ENCODE measurements at places on chromosomes 7 and 10.

- DNase-seq, result no peak
Observed at GRCh38 chr7:85716353-85716752, 529.5 kb upstream of the SEMA3D start.

- no peak for DNase-seq
Observed at GRCh38 chr7:84568781-84569180, 374.2 kb upstream of the SEMA3A start.

DNA sequence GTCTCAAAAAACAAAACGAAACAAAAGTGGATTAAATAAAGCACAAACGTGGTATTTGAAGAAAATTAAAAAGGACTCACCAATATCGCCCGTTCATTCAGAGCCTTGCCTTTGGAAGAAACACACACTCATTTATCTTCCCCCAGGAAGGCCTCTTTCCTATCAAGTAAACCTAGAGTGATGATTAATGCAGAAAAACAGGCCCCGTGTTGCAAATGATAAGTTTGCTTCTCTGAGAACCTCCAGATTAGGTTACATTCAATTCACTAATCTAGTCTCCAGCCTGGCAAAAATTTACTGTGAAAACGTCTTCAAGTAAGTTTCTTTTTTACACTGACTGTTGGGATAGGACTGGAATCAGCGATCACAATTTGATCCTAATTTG is 78.0 kb upstream of the C1GALT1 start:
- no peak for DNase-seq

GRCh38 chr7:154332811-154333580 is 280.8 kb downstream of the DPP6 start:
- no peak for DNase-seq

DNA sequence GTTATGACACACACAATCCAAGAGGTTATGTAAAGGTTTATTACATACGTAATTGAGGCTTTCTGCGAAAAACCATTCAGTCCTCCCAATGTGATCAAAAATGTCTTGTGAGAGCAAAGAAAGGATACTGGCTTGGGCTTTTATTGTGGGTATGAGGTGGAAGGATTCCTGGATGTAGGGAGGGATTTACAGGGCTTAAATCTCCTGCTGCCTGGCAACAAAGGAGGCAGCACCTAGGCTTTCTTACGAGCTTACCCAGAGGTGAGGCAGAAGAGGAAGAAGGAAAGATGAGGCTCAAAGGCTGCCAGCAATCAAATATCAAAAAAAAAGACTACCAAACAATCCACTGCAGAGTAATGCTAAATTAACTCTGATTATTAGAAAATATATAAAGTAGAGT is 1149.5 kb upstream of the POT1 start:
- DNase-seq, result no peak

DNA sequence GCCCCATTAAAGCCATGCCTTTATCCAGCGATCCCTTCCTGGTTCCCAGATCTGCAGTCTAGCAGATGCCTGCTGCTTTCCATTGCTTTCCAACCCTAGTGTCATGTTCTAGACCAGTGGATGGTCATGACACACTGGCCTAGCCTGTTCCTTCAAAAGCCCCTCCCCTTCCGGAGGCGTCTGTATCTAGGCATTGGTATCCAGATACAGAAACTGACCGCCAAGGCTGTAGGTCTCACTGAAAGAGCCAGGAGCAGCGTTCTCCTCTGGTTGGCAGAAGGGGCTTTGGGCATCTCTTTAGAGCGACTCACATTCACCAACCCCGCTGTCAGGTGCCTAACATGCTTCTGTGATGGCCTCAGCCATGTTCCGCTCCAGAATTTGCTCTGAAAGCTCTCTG is 22.6 kb downstream of the JCAD start:
- no peak for DNase-seq

DNA sequence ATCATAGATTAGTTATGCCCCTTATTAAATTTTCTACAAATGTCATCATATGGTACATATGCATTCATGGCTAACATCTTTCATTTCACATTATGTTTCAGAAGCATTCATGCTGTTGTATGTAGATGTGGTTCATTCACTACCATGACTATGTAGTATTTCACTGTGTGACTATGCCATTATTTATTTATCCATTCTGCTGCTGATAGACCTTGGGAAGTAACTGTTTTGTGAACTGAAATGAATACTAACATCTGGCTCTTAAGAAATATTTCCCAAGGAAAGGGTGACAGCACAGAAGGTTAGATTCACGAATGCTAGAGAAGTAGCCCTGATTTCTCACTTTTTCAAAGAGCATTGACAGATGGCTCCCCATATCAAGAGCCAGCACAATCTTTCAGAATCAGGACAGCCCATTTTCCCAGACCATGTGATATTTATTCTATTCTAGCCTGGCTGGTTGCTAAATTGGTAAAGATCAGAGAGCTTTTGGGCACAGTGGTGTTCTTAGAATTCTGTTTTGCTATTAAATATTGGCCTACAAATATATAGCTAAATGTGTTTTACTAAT is 157.4 kb downstream of the DYNC1I1 start:
- no peak for DNase-seq

GRCh38 chr7:26390016-26390415 is 98.4 kb downstream of the SNX10 start:
- no peak for DNase-seq

DNA sequence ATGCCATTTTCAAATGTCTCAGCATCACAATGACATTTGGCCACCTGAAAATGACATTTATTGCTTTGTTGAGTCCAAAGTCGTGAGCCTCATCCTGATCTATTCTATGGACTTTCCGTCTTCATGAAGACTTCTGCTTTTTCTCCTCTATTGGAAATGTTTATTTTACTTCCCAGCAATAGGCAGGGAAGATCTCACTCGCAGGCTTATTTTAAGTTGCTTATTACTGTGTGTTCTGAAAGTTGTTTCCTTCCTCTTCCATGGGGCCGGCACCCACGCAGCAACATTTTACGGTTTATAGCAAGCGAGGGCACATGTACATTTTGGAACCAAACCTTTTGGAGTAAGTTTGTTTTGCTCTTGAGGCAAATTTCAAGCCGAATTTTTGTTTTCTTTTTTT is 221.0 kb upstream of the KLF6 start:
- no peak for DNase-seq

DNA sequence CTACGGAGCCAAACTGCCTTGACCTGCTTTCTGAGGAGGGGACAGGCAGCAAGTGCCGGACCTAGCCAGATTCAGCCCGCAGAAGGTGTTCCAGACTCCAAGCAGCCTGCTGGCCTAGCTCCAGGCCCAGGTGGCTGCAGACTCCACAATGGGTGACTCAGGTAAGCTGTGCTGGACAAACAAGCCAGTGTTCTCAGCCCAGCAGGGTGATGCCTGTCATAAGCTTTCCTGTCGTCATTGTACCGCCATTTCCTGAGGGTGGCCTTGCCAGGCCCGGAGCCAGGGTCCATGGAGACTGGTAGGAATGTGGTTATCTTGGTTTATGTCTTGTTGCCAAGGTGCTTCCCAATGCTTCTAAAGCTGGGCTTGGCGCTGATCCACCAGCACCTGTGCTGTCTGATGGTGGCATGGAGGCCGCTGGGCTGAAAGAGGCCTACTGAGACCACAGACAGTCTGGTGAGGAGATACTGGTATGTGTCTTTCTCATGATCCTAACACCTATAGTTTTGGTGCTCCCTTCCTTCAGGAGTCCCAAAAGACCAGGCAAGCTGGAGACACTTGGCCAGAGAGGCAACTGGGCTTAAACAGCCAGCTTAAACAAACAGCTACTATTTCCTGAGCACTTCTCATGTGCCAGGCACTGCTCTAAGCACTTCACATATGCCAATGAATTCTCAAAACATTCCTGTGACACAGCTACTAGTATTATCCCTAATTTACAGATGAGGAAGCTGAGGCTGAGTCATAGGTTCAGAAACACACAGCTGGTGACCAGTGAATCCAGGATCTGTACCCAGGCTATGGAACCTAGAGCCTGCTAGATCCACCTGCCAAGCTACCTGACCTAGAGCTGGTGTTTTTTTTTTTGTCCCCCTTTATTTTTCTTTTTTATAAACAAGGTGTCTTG is 42.0 kb downstream of the ZC3HC1 start:
- DNase-seq, result no peak
